ENCODE measurements at places on chromosomes 6 and 20.

- no peak for DNase-seq
These were observed 123.4 kb upstream of the ECI2 start for GRCh38 chr6:4258733-4259132.

- no peak for DNase-seq
These were observed 212.4 kb downstream of the GMPR start for GRCh38 chr6:16450821-16451220.

DNA sequence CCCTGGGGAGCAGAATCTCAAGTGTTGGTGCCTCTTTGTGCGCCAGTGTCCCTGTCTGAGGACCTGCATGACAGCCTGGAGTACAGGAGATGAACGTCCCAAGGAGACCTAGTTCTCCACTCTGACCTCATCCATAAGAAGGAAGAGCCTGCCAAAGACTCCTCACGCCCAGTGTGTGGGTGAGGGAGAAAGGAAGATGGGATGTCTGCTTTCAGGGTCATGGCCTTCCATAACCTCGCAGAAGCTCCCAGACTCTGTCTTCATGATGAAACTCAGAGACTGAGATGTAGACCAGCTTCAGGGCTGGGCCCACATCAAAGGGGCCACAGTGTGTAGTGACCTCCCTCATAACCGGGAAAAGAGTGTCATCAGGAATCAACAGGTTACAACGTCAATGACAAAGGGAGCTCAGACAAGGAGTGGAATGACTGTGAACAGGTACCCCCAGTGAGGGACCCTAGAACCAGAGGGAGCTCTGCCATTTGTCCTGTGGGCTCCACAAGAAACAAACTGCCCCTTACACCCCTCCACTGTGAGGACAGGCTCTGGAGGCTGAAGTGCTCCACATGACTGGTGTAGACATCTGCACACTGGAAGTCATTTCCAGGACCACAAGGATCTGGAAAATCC lies 8.1 kb downstream of the HLA-DQB1 start:
- no peak for DNase-seq

DNA sequence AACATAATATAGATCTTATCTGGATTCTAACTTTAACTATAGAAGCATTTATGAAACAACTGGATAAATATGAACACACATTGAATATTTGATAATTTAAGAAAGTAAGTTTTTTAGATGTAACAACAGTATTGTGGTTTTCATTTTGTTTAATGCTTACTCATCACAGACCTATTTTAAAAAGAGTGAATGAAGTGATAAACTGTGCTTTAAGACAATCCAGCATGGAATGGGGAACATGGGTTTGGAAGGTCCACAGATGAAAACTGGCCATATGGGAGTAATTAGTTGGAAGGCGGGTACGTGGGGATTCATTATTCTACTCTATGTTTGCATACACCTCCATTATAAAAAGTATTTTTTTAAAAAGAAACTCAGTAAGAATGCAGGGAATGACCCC lies 21.2 kb downstream of the EPB41L2 start:
- DNase-seq = no peak

DNA sequence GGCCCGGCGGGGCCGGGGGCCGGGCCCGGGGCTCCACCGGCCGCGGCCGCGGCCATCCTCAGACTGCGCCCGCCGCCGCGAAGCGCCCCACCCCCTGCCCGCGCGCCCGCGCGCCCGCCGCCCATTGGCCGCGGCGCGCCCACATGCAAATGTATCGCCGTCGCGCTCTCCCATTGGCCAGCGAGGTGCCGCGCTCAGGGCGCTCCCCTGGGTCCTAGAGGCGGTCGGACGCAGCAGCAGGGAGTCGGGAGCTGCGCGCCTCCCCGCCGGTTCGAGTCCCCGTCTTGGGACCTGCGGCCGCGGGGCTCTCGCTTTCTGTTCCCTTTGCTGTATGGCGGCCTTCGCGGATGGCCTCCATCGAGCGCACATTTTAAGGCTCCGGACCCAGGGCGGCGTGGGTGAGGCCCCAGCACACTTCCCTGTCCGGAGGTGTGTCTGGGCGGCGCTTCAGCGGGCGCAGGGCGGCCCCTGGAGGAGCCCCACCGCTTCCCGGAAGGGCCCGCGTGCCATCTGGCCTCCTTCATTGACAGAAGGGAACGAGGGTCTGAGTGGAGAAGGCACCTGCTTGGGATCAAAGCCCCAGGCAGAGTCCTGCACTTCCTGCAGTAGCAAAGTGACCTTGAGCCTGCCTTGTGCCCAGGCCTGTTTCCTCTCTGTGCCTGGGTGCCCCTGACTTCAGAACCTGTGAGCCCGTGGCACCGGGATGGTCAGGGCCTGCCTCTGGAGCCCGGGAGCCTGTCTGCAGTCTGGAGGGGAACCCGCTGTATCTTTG lies at the start of gene CABLES2:
TSS of gene CABLES2 (minus strand) at position 65 of the 772 bp plus-strand sequence. CDS start at position 56, 9 bp downstream.
- peak; percentile 90 for DNase-seq

DNA sequence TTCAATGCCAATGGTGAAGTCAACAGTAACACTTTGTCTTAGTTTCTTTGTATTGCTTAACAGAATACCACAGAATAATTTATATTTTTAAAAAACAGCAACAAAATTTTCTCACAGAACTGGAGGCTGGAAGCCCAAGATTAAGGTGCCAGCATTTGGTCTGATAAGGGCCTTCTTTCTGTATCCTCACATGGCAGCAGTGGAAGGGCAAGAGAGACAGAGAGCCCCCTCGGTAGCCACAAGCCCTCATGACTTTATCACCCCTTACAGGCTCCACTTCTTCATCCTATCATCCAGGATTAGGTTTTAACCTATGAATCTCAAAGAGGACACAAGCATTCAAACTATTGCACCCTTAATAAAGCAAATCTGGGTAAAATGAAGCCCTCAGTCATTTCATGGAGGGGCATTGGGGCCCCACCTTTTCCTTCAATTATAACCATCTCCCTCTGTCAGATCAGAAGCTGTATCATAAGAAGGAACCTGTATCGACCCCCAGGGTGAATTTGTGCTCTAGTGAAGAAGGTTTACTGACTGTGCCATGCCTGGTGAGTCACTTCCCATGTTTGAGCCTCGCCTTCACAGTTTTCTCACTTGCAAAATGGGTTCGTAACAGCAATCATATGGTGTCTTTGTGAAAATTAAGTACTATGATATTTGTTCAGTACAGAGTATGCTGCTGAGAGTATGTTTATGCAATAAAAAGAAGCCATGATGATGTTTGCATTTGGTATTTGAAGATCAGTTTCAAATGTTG lies 178.2 kb downstream of the LRFN2 start:
- DNase-seq = peak; percentile 4

- peak; percentile 49 for DNase-seq
These were observed 1.7 kb downstream of the TNF start for GRCh38 chr6:31576897-31577578.

GRCh38 chr6:55182016-55182650 lies 7.8 kb downstream of the HCRTR2 start:
- no peak for DNase-seq

GRCh38 chr20:22789676-22790075 lies 205.3 kb upstream of the FOXA2 start:
- no peak for DNase-seq

GRCh38 chr20:33674294-33675135 lies at the start of gene NECAB3:
Gene NECAB3, minus strand, starts transcription at chr20:33674428. Its CDS starts 76 bp downstream, at chr20:33674352.
- peak; percentile 50 for DNase-seq

DNA sequence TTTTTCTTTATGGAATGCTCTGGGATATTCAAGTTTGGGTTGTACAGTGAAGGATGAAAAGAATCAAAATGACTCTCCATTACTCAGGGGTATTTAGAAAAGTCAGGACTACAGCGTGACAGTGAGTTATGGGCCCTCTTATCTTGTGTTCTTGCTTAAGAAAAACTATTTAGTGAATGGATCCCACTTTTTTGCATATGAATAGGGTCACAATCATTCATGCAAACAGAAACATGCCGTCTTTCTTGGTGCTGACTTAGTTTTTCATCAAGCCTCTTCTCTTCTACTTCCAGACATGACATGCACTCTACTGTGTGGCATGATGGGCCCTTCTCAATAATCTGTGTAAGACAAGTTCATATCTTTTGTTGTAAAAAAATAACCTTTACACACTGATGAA lies 488.4 kb upstream of the MMS22L start:
- DNase-seq = no peak

DNA sequence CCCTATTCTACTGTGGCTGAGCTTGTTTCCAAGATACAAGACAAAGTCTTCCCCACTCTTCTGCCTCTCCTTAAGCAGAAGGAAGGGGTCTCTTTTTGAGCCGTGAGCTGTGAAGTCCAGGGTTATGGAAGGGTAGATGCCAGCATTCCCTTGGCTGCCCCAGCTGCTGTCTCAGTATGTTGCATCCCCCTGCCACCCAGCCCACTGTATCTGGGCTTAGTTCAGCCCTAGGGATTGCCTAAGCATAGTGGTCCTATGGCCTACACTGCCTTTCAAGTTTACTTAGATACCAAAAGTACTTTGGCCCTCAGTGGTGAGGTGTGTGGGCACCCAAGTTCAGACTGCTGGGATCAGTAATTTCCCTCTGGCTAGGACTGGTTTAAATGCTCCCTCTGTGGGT lies 421.9 kb upstream of the KHDRBS2 start:
- DNase-seq = no peak

- no peak for DNase-seq
These were observed 86.1 kb upstream of the TCF21 start for GRCh38 chr6:133802861-133803260.

DNA sequence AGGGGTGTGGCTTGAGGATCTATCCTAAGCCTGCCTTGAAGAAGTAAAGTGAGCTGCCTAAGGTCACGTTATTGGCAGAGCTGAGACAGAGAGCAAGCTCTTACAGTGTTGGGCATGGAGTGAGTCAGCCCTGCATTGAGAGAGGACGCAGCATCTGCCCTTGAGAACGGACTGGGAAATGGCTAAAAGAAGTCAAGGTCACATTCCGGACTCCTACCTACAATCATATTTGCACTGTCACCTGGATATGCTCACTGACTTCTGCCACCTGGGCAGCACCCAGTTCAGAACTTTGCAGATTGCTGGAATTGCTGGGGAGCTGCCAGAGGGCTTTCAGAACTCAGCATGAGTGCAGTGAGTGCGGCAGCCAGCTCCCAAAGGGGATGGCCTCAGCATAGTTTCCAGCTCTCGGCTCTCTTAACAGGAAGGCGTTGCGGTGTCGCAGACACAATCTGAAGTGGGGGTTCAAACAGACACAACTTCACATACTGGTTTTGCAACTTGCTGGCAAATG lies 199.3 kb upstream of the SGK1 start:
- DNase-seq = no peak

GRCh38 chr20:46883892-46884291 lies 10.8 kb upstream of the EYA2 start:
- no peak for DNase-seq

DNA sequence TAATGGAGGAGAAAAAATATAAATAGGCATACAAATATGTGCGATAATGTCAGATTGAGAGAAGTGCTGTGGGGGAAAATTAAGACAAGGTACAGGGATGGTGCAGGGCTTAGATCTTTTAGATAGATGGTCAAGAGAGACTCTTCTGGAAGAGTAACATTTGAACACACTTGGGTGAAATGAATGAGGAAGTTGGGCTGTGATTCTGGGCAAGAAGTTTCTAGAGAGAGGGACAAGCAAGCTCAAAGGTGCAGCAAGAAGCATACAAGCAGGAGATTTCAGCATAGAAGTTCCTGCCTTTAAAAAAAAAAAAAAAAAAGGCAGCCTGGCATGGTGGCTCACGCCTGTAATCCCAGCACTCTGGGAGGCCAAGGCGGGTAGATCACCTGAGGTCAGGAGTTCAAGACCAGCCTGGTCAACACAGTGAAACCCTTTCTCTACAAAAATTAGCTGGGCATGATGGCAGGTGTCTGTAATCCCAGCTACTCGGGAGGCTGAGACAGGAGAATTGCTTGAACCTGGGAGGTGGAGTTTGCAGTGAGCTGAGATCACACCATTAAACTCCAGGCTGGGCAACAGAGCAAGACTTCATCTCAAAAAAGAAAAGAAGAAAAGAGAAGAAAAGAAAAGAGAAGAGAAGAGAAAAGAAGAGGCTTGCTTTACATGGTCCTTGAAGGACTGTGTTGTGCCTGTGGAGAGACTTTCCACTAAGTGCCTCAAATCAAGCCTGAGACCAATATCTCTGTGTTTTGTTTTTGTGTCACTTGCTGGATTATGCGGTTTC lies 9.7 kb upstream of the CD83 start:
- DNase-seq = no peak

- no peak for DNase-seq
These were observed 10.7 kb downstream of the TMEM181 start for GRCh38 chr6:158570681-158570962.

DNA sequence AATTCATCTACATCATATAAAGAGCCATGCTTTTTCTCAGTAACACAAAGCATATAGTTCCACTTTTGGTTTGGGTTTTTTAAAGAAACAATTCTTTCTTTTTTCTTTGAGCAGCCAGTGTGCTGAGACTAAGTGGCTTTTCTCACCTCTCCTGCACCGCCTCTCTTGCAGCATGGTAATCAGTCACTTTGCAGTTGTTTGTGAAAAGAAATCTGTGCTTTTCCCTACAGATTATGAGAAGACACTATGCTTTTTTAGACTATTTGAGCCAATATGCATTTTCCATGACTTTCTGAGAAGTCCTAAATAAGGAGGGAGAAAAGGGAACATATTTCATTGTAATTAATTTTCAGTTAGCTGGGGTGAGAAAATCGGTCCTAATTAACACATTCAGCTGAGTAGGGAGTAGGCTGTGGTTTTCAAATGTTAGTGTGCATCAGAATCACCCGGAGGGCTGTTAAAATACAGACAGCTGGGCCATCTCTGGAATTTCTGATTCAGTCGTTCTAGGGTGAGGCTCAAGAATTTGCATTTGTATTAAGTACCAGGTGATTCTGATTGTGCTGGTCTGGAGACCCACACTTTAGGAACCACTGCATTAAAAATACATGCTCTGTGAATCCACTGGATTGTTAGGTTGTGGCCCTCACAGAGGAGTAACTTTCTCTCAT lies 155.2 kb downstream of the TINAG start:
- DNase-seq = no peak

DNA sequence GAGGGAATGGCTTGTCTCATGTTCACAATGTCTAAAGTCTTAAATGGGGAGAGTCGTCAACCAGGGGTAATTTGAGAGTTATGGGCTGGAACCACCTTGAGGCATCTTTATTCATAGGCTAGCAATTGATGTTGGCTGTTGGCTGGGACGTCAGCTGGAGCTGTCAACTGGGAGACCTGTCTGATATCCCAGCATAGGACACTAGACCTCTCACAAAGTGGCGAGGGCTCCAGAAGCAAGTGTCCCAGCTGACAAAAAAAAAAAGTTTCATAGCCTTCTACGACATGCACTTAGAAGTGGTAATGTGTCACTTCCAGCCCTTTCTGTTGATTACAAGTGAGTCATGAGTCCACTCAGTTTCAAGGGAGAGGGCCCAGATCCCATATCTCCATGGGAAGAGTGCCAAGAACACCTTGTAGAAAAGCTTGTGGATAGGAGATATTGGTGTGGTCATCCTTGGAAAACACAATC lies 278.0 kb downstream of the ESR1 start:
- DNase-seq = no peak

Measured in CD4-positive, alpha-beta T cell treated with Interleukin-15 for 4 hours (primary cell).